Posterior cingulate gyrus (tissue), 11 donors: ENCODE measurements at places on chromosomes 1 and 21.

- no peak for DNase-seq
Observed at GRCh38 chr1:64514197-64514765, 44.4 kb downstream of the CACHD1 start.

DNA sequence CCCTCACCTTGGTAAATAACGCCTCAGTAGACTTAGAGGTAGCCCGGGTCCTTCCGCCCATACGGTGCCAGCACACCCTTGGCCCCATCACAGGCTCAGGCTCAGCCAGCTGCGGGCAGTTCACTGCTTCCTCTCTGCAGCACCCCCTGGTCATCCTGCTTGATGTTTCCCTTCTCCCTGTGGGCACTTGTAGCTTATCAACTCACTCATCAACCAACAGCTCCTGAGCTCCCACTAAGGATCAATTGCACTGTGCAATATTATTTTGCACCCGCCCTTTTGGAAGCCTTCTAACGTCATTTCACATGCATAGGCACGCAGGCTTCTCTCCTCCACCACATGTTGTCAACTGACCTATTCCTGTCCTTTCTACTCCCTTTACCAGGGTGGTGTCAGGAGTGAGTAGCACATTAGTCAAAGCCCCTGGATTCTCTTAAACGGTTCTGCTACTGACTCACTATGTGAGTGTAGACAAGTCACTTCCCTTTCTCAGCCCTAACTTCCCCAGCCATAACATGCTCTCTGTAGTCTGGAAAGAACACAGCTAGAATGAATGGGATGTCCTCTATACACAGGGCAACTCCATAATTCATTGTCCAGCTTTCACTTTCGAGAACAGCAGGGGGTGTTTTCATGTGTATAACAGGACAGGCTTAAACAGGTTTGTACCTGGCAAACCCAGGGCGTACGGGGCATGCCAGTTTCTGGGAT, 47.1 kb upstream of the IRF2BP2 start:
- no peak for DNase-seq

DNA sequence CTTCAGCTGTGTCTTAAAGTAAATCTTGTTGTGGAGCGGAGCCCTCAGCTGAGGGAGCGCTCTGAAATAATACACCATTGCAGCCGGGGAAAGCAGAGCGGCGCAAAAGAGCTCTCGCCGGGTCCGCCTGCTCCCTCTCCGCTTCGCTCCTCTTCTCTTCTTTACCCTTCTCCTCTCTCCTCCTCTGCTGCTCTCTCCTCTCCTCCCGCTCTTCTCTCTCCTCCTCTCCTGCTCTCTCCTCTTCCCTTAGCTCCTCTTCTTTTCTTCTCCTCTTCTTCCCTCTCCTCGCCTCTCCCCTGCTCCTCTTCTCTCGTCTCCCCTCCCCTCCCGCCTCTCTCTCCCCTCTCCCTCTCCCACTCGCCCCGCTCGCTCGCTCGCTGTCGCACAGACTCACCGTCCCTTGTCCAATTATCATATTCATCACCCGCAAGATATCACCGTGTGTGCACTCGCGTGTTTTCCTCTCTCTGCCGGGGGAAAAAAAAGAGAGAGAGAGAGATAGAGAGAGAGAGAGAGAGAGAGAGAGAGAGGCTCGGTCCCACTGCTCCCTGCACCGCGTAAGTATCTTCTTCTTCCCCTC, at the start of gene PROX1:
TSS of gene PROX1 (plus strand) at position 47 of the 580 bp plus-strand sequence. CDS start 8,563 bp downstream, outside the sequence.
- DNase-seq = no peak

GRCh38 chr1:89147678-89148658, 22.1 kb upstream of the GBP2 start:
- DNase-seq = no peak

DNA sequence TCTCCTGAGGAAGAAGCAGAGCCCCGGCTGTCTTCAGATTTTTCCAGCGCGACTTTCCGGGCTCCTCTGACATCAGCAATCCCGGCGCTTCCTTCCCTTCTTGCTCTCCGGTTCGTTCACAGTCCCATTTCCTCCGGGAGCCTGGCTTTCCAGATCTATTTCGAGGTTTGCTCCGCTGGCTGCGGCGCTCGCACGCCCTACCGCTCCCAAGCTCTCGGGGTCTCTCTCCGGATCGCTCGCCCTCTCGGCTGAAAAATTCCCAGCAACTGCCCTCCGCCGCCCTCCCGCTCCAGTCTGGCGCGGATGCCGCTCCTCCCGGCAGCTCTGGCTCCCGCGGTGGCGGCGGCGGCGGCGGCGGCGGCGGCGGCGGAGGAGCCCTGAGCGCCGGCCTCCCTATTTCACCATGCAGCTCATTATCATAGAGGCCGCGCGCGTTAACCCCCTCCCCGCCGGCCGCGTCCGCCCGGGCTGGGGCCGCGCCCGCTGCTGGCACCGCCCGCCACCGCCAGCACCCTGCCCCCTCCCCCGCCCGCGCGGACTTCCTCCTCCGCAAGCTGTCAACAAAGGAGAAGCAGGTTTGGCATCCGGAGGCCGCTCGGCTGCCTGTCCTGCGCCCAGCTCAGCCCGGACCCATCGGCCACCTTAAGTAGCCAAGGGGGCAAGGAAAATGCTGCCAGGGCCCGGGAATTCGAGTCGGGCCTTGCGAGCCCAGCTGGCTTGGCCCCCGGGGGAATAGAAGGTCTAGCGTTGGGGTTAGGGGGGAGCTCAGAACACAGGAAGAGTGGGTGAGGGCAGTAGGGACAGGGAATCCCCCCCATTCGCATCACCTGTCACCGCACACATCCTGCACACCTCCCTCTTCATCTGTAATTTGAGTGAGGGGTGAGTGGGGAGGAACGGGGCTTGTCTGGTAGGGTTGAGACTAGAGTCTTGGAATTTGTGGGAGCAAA, at the start of gene PLXNA2:
TSS of gene PLXNA2 (minus strand) at position 418 of the 950 bp plus-strand sequence. CDS start 26,462 bp downstream, outside the sequence.
- DNase-seq = peak; percentile 92

GRCh38 chr1:25089772-25090171, 142.5 kb downstream of the SYF2 start:
- no peak for DNase-seq

- no peak for DNase-seq
Observed at GRCh38 chr1:109821221-109821669, 57.5 kb upstream of the EPS8L3 start.

DNA sequence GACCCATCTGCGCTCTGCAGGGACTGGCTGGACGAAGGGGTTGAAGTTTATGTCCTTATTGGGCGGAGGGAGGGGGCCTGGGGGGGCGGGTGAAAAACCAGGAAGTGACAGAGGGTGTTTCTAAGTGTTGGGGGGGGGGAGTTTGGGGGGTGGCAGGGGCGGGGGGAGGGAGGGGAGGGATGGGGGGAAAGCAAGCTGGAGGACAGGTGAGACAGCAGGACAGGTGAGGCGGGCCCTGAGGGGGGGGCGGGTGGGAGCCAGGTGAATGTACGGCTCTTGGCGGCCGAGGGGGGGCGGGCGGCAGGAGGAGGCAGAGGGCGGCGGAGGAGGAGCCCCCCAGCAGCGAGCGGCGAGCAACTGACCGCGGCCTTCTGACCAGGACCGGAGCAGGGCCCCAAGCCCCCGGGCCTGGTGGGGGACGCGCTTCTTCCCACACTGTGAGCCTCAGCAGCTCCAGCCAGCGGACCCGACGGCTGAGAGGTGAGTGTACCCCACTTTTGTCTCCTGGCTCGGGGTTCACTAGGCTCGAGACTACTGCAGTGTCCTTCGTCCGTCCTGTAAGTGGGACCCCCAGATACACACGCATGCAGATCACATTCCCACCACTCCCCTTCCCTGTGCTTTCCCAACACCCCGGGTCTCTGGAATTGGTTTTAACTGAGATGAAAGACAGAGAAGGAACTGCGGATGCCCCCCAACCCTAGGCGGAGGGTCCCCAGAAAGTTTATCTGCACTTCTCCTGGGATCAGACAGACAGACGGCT, at the start of gene ZBTB7B:
TSS of gene ZBTB7B (plus strand) at position 339 of the 763 bp plus-strand sequence. CDS start 11,859 bp downstream, outside the sequence.
- peak; percentile 70 for DNase-seq

DNA sequence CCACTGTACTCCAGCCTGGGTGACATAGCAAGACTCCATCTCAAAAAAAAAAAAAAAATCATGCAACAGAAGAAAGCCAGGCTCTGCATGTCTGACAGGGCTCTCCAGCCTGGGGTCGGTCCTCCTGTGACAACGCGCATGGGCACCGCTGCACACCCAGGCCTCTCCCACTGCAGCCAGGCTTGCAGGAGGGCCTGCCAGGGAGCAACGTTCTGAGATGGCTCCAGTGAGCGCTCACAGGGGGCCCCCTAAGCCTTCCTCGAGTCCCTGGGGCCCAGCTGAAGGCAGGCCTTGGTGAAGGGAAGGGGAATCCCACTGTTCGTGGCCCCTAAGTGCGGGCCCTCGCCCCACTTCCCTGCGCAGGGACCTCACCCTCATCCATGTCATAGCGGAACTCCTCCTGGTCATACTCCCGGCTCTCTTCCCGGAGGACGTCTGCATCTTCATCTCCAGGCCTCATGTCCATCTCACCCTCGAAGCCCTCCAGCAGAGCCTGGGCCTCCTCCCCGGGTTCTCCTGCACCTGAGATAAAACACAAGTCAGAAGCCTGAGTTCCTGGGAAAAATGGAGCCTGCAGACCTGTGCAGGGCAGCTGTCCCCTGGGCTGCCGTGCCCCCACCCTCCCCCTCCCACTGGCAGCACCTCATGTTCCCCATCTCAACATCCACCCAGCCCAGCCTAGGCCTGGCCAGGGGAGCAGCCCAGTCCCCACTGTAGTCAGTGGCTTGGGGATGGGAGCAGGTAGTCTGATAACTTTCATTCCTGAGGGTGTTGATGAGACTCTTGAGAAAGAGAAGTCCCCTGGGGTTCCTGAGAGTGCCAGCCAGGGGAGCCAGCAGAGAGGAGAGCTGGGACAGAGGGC, 20.3 kb downstream of the RSPH1 start:
- DNase-seq = no peak

DNA sequence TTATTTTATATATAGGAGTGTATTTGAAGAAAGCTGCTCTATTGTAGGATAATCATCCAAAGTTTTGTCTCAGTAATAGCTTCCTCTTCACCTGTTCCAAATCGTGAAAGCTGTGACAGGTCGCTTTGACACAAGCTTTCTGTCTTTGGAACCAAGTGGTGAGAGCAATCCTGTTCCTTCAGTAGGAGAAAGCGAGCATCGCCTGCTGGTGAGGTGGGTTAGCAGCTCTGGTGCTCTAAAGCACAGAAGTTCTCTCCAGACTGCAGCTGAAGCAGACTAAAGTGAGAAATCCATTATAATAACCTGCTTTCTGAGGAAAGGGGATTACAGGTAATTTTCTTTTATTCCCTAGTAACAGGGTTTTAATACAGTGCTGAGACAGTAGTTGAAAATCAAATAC, 803.8 kb downstream of the ADGRL2 start:
- no peak for DNase-seq

GRCh38 chr1:71834601-71835441, 447.5 kb downstream of the NEGR1 start:
- DNase-seq = no peak

GRCh38 chr1:151606384-151606783, 5.5 kb upstream of the SNX27 start:
- no peak for DNase-seq

DNA sequence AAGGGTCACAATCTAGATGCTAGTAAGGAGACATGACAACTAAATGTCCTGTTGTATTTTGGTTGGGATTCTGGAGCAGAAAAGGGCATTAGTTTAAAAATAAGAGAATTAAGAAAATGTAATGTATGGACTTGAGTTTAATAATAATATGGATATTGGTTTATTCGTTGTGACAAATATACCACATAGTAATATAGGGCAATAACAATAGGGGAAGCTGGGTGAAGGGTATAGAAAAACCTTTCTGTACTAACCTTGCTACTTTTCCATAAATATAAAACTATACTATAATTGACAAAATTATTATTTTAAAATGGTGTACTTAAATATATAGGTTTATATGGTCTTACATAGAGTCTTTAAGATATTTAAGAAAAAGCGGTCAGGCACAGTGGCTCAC, 558.9 kb downstream of the PTPRC start:
- DNase-seq = no peak
